ENCODE measurements at places on chromosomes 4 and X.

GRCh38 chr4:178414042-178414441 is 971.8 kb upstream of the AGA start:
- H3K27me3 ChIP-seq = no peaks in the 10 kb centered on the region
- no peak overlapping the region for H3K27ac ChIP-seq
- no peaks in the 10 kb centered on the region for H3K36me3 ChIP-seq
- no peak for DNase-seq
- no peak overlapping the region for H3K4me3 ChIP-seq

GRCh38 chr4:102819588-102820365 is 7.6 kb downstream of the UBE2D3 start:
- H3K4me1 ChIP-seq = peaks cover 80% of the 10 kb centered on the region
- H3K27ac ChIP-seq = no peak overlapping the region
- no peak overlapping the region for H3K4me3 ChIP-seq
- H3K36me3 ChIP-seq = peaks cover 51% of the 10 kb centered on the region
- no peaks in the 10 kb centered on the region for H3K27me3 ChIP-seq

GRCh38 chr4:126495163-126495752 is 1137.5 kb upstream of the INTU start:
- no peaks in the 10 kb centered on the region for H3K4me1 ChIP-seq
- H3K27ac ChIP-seq = no peak overlapping the region
- DNase-seq = no peak
- no peaks in the 10 kb centered on the region for H3K27me3 ChIP-seq
- no peak overlapping the region for H3K4me3 ChIP-seq

DNA sequence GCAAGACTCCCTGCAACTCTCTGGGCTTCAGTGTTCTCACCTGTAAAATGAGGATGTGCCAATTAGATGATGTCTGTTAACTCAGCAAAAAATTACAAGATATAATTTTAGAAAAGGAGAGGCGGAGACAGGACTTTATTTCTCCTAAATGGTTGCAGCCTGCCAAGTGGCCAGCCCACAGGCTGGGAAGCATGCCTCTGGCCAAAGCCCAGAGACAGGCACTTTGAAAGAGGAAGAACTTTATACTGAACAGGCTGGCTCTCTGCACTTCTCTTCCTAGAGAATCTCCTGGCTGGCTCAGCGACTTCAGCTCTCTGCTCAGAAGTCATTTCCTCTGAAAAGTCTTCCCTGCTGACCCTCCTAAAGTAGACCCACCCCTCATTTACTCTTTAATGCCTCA is 3.7 kb downstream of the PRDM5 start:
- no peak overlapping the region for H3K27ac ChIP-seq
- H3K4me3 ChIP-seq = no peak overlapping the region
- no peak for DNase-seq
- peaks cover 5% of the 10 kb centered on the region for H3K36me3 ChIP-seq
- H3K27me3 ChIP-seq = peaks cover 9% of the 10 kb centered on the region

DNA sequence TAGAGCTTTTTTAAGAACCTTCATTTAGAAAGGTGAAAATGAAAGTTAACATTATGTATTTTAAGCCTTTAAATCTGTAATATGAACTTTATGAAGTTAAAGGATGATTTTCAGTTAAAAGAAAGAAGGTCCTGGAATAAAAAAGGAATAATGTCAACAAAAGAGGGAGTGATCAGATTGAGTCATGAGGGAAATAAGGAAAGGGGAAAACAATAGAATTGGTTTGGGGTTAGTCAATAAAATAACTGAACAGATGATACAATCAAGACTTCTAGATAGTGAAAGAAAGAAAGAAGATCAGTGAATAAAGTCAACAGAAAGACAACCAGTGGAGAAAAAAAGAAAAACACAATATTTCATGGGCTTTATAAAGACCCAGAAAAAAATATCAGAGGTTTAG is 291.6 kb upstream of the ARSJ start:
- H3K36me3 ChIP-seq = no peaks in the 10 kb centered on the region
- no peak for DNase-seq
- no peaks in the 10 kb centered on the region for H3K4me1 ChIP-seq
- no peak overlapping the region for H3K4me3 ChIP-seq
- H3K27me3 ChIP-seq = no peaks in the 10 kb centered on the region
- H3K27ac ChIP-seq = no peak overlapping the region

DNA sequence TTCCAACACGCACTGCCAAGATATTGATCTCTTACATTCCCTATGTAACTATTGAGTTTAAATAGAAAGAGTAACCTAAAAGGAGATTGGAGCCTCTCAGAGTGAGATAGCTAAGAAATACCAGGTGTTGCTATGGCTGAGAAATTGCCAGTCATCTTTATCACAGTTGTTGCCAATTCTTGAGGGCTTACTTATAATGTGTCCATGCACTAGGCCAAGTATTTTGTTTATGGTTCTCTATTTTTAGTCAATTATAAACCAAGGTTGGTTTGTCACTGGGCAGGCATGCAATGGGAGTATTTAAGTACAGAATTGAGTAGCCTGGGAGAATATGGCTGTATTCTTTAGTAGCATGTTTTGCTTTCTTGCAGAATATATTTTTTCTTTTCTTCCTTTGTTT is 201.6 kb downstream of the TEX13A start:
- H3K4me1 ChIP-seq = no peaks in the 10 kb centered on the region
- no peak for DNase-seq
- H3K27me3 ChIP-seq = no peaks in the 10 kb centered on the region
- H3K4me3 ChIP-seq = no peak overlapping the region

DNA sequence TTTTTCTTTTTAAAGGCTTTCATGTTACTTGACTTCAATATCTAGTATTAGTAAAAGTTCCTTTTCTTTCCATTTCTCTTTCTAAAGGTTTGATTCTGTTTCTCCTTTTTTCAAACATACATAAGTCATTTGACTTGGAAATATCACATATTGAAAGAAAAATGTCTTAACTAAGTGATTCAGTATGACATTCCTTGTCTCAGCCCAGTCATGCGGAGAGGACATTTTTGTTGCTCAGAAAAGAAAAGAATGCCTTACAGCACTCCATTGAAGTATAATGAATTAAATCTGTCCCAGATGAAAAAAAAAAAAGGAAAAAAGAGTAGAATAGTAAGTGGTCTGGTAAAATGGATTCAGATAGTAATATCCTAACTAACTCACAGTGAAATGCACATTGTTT is 466.1 kb downstream of the ADGRL3 start:
- no peaks in the 10 kb centered on the region for H3K36me3 ChIP-seq
- no peaks in the 10 kb centered on the region for H3K27me3 ChIP-seq

DNA sequence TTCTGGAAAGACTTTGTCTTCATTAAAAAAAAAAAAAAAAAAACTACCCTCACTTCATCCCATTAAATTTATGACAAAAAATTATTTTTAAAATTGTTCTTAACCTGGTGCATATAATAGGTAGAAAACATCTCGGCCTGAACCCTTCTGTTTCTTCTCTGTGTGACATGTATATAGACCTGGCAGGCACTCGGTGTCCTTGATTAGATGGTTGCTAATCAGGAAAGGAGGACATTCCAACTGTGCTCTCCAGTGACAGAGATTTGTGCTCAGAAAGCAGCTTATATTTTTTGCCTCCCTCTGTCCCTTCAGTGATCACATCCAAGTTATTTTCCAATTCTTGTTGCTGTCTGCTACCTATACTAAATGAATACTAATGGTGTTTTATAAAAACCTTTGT is 355.6 kb downstream of the CBLL2 start:
- no peak overlapping the region for H3K27ac ChIP-seq
- no peaks in the 10 kb centered on the region for H3K36me3 ChIP-seq
- H3K27me3 ChIP-seq = no peaks in the 10 kb centered on the region
- no peak for DNase-seq
- no peak overlapping the region for H3K4me3 ChIP-seq

DNA sequence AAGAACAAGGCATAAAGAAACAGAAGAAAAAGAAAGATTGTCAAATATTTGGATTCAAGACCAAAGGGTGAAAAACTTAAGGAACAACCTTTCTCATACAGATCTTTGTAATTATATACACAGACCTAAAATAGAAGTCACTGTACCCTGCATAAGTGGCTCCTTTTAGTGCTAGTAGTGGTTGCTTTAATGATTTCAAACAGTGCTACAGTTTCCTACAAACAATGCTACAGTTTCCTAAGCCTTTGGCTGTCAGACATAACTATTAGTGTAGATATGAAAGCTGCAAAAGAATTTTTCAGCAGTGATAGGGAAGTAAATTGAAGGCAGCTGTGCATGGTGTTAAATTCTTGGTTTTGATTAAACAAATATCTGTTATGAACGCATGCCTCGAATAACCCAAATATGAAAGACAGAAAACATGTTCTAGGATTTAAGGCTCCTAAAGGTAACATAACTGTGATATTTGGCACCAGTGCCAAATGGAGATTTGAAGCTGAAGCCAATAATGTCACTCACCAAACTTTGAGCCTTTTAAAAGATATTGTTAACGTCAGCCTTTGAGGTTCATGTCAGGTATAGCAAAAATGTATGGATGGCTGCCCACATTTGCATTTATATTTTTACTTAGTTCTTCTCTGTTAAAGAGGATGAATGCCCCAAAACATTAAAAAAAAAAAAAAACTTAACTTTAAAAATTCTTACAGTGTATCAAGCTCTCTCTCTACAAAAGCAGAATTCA is 36.6 kb downstream of the SMARCAD1 start:
- H3K36me3 ChIP-seq = peaks cover 38% of the 10 kb centered on the region
- H3K4me1 ChIP-seq = no peaks in the 10 kb centered on the region
- H3K27ac ChIP-seq = no peak overlapping the region
- no peaks in the 10 kb centered on the region for H3K27me3 ChIP-seq
- H3K4me3 ChIP-seq = no peak overlapping the region

GRCh38 chrX:69630147-69630546 is 14.2 kb downstream of the EDA start:
- DNase-seq = no peak
- no peak overlapping the region for H3K27ac ChIP-seq
- H3K36me3 ChIP-seq = no peaks in the 10 kb centered on the region
- no peak overlapping the region for H3K4me3 ChIP-seq
- H3K4me1 ChIP-seq = no peaks in the 10 kb centered on the region

- H3K4me3 ChIP-seq = no peak overlapping the region
- DNase-seq = no peak
- H3K36me3 ChIP-seq = peaks cover 10% of the 10 kb centered on the region
- no peaks in the 10 kb centered on the region for H3K27me3 ChIP-seq
These were observed 13.0 kb downstream of the RGS12 start for GRCh38 chr4:3305610-3306371.

DNA sequence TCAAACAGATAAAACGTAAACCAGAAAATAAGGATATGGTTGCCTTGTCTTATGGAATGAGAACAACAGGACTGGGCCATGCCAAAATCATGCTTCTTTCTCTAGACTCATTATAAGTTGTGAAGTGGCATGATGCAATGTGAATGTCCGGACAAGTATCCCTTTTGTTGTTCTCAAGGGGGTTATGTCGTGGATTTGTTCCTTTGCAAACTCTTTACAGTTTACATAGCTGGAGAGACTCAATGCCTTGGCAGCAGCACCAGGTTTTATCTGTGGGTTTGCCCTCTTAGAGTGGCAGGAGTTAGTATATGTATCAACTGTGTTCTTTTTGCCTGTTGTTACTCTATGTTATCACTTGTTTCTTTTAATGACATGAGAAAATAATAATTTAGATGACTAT is 41.4 kb downstream of the SPRY1 start:
- DNase-seq = no peak
- no peaks in the 10 kb centered on the region for H3K4me1 ChIP-seq
- H3K27ac ChIP-seq = no peak overlapping the region

GRCh38 chr4:112517067-112517634 is 1.2 kb upstream of the NEUROG2 start:
- no peak overlapping the region for H3K27ac ChIP-seq
- DNase-seq = no peak
- peaks cover 47% of the 10 kb centered on the region for H3K4me1 ChIP-seq
- H3K36me3 ChIP-seq = peaks cover 8% of the 10 kb centered on the region

DNA sequence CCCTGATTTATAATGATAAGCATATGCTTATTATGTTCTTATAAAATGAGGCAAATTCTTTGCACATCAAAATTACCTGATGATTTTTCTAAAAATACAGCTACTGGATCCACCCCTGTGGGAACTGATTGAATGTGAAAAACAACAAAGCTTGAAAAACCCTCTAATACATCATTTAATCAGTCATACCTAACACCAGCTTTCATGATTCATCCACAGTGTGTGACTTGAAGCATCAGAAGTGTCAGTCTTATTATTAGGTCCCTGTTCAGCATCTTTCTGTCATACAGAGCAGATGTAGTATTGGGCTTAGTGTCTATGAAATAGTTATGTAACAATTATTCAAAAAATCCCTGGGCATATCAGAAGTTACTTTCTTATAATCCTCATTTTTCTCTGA is 671.3 kb upstream of the GALNT7 start:
- DNase-seq = no peak
- H3K4me1 ChIP-seq = no peaks in the 10 kb centered on the region
- no peaks in the 10 kb centered on the region for H3K36me3 ChIP-seq
- no peaks in the 10 kb centered on the region for H3K27me3 ChIP-seq
- no peak overlapping the region for H3K4me3 ChIP-seq
- H3K27ac ChIP-seq = no peak overlapping the region

DNA sequence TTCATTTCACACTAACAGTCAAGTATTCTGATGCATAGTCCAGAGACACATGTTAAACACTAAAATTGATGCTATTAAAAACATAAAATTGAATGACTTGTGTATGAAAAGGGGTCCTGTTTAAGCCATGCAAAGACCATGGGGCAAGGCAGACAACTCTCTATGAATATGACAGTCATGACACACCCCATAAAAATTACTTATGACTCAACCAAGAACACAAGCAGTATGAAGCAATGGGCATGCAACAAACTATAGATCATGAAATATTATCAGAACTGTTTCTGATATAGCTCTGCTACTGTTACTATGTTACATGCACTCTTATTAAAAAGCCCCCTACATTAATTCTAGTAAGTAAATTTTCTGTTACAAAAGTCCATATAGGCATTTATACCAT is 57.5 kb upstream of the ZCCHC13 start:
- no peaks in the 10 kb centered on the region for H3K27me3 ChIP-seq
- no peak for DNase-seq
- no peak overlapping the region for H3K27ac ChIP-seq
- H3K4me1 ChIP-seq = peaks cover 5% of the 10 kb centered on the region
- peaks cover 20% of the 10 kb centered on the region for H3K36me3 ChIP-seq
